Stimulated activated CD4-positive, alpha-beta T cell treated with anti-CD3 and anti-CD28 coated beads, Interleukin-2, amount 100 ng/mL, for 4 hours (primary cell): ENCODE measurements at places on chromosomes 12 and 14.

- DNase-seq: no peak
These were observed 162.9 kb downstream of the KSR2 start for GRCh38 chr12:117805865-117806264.

GRCh38 chr12:119423285-119423684, 88.8 kb downstream of the CCDC60 start:
- no peak for DNase-seq

DNA sequence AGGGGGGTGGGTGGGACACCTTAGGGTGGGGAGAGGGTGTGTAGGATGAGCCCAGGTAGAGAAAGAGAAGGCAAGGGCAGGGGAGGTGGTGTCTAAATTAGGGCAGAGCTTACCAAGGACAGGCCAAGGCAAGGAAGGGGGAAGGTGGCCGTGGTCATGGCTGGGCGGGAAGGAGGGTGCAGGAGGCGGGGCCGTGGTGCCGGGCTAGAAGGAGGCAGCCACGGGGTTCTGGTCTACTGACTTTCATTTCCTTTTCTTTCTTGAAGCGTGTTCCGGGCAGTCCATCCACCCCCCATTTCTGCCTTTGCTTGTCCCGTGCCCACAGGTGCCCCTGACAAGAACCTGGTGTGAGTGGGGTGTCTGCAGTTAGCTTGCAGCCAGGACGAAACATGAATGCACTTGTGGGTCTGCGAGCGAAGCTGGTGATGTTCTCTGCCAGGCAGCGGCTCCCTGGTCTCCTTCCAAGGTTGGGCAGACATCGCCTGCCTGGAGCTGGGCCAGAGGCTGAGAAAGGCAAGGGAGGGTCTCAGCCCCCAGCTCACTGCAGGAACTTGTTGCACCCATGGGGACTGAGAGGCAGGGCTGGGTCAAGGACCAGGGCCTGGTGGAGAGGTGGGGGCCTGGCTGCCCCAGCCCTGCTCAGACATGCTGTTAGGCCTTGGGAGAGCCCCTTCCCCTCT, 58.2 kb downstream of the KIF26A start:
- DNase-seq: no peak

GRCh38 chr12:5661811-5662210, 229.9 kb downstream of the NTF3 start:
- no peak for DNase-seq
